ENCODE measurements at places on chromosomes 11 and 22. TPM values are rescaled to one million over a fixed set of nuclear protein-coding genes. Genes with fewer than 3 reads are reported as not detected.

CRYBB3 gene
- polyA plus RNA-seq = 0.33 TPM

TMPRSS4 gene
- polyA plus RNA-seq = 101 TPM

CAPN5 gene
- 27.8 TPM for polyA plus RNA-seq

OR6A2 gene
- polyA plus RNA-seq = not detected

FUT4 gene
- 0.75 TPM for polyA plus RNA-seq

BCO2 gene
- 9.1 TPM for polyA plus RNA-seq

DNAJB7 gene
- polyA plus RNA-seq = not detected

HORMAD2 gene
- polyA plus RNA-seq = not detected

SLC6A5 gene
- not detected for polyA plus RNA-seq

HPX gene
- 0.55 TPM for polyA plus RNA-seq

OR51B2 gene
- polyA plus RNA-seq = not detected

TM7SF2 gene
- 48.3 TPM for polyA plus RNA-seq

DBX1 gene
- not detected for polyA plus RNA-seq
